Right kidney (tissue), 9 donors: ENCODE measurements at places on chromosomes 3 and 15.

DNA sequence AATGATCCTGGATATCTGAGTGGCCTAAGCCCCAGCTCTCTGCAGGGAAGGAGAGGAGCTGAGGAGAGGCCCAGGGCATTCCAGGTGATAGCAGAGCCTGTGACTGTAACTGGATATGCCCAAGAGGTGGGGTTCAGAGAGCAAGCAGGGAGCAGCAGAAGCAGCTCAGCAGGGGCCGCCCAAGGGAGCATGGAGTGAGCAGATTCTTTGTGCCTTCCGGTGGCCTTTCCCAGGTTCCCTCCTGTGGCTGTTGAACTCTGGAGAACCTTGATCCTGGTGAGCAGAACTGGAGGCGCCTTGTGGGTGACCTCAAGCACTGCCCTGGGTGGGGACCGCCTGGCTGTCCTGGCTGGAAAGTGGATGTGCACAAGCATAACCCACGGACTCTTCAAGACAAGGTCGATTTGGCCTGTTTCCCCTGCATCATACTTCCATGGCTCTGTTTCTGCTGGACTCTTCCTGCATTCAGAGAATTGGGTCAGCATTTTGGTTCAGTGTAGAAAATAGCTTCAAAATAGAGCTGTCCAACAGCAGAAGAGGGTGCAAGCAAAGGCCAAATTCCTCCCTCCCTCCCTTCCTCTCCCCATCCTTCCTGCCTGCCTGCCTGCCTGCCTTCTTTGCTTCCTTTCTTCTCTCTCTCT is 76.1 kb downstream of the ARNT2 start:
- DNase-seq: no peak

DNA sequence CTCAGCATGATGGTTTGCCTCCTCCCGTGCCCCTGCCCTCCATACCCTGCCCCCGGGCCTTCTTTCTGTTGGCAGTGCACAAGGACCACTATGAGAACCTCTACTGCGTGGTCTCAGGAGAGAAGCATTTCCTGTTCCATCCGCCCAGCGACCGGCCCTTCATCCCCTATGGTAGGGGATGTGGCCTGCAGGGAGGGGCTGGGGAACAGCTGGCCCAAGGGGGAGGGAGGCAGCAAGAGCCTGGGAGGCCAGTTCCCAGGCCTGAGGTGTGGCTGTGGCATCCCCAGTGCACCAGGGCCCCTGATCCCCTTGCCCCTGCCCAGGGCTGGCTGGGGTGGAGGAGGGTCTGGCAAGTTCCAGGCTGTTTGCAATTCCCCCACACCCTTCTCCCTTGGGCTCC is 2.6 kb upstream of the PLA2G4B start:
- no peak for DNase-seq

DNA sequence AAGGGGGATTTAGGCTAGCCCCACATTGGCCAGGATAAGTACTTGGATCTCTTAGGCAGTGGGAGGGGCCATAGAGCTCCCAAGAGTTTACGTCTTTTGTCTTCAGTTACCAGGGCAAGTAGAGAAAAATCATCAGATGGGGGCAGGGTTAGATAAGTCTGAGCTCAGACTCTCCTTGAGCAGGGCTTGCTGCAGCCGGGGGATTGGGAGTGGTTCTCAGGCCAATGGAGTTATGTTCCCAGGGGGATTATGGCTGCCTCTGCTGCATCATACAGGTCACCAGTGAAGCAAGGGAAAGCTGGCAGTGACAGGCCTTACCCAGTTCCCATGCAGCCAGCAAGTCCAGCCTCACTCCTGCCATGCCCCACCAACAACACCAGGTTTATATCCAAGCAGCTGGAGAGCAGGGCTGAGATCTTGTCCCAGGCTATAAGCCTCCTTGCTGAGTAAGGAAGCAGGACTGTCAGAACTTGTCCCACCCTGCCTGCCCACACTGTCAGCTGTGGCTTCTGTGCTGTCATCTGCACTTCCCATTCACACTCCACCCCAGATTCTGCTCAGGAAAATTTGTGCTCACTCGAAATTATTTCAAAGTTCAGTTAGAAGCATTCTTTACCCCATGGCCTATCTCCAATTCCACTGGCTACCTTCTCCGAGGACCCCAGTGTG is 215.3 kb downstream of the FAM43A start:
- no peak for DNase-seq

DNA sequence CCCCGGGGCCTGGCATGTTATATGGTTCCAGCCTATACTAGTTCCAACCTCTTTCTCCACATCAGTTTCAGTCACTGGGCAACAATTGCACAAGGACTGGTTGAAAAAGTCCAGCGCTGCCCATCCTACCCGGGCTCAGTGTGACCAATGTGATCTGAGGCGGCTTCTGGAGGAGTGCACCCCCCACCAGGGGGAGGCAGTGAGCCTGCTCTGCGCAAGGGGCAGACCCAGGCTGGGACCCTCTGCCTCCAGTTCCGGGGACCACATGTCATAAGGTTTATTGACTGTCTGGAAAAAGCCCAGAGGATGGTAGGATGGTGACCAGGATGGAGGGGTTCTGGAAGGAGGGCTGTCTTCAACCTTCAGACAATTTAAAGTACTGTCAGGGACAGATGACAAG is 25.6 kb upstream of the NR2E3 start:
- no peak for DNase-seq

DNA sequence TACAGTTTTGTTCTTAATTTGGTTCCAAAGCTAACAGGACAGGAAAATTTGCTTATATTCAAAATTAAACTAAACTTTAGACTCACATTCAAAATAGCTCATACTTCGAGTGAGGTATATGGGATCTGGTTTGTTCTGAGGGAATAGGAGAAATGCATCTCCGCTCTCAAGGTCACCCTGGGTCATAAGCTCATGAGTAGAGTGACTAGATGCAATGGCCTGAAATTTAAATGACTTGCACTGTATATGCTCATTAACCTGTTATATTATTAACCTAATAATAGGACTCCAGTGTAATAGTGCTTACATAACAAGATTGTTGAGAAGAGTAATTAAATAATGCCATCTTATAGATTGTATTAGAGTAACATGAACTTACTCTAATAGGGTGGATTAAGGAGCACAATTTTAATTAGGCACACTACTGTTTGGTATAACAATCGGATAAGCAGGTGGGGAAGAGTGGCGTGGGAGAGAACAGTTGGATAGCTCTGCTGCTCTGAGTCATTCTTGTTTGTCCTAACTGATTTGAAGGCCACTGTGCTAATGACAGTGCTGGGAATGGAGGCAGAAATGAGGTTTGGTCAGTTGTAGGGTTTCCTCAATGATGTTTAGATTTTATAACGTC is 5.2 kb downstream of the NKTR start:
- no peak for DNase-seq

GRCh38 chr3:113240841-113241240 is 29.5 kb downstream of the BOC start:
- no peak for DNase-seq

GRCh38 chr3:110123946-110124345 is 786.6 kb upstream of the DPPA4 start:
- no peak for DNase-seq

DNA sequence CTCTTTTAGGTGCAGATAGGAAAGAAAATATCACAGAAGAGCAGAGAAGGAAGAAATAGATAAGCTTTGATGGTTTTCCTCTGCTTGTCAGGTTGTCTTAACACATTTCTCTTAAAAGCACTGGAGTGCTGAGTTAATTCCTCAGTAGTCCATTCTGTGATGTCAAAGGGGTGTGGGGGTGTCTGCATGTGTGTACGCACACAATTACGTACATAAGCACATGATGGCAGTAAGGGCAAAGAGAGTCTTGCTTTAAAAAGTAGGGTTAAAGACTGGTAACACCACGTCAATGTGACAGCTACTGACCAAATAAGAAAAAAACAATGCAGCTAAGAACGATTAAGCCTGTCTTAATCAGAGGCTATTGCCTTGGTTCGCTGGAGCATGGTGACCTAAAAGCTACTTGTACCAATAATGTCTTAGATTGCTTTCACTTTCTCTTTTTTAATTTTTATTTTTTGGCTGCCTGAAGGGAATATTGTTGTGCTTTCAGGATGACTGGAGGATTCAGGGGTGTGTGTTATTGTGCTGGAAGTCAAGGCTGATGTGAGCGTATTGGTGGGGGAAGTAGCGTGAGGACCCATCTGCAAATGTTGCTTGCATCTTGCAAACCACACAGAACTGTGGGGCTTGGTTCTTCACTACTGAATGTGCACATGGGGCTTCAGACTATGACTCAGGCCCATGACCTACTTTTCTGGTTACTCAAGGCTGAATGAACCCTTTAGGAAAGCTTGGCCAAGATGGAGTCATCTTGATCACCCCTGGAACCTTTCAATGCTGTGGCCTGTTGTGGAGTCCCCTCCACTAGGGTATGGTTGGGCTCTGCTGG is 417.8 kb upstream of the TPM1 start:
- no peak for DNase-seq

DNA sequence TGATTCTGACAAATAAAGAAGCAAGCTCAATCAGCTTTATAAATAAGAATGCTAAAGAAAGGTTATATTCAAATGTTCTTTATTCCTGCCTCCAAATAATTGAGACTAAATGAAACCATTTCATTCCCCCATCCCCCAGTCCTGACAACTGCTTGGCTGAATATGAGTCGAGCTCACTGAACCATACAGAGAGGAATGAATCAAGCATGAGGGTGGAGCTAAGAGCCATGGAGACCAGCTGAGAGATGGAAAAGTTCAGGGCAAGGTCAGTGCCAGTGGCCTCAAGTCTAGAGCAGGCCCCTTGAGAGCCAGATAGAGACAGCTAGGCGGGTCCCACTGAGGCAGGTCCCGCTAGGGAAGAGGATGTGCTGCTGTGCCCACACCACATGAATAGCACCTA is 188.7 kb upstream of the EIF1B start:
- DNase-seq: peak; percentile 30

GRCh38 chr15:55564347-55565145 is 23.6 kb downstream of the PYGO1 start:
- no peak for DNase-seq
